ENCODE measurements at places on chromosomes 16 and 17. TPM values are rescaled to one million over a fixed set of nuclear protein-coding genes. Genes with fewer than 3 reads are reported as not detected.

SLC12A3 gene
- total RNA-seq = not detected

RASD1 gene
- 3.0 TPM for total RNA-seq

BCL6B gene
- 17.8 TPM for total RNA-seq

GRCh38 chr16:75038036-75038858, 39.4 kb downstream of the ZNRF1 start:
- no peak for DNase-seq

DNA sequence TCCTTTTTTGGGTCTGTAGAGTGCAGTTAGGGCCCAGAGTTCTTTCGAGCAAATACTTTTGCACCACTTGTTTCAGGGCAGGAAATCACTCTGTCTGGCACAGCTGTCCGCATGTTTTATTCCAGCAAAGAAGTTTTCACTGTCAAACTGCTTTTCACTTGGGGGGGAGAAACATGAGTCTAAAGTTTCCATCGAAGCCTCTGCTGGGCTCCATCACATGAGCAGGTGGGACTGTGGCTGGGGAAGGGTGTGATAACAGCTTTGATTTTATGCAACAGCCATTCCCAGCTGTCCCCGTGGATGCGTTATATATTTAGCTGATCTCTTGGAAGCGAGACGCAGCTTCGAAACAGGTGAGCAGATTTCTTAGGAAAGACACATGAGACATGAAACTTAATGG, 288.6 kb downstream of the SNX29 start:
- DNase-seq = no peak

GRCh38 chr17:48127371-48128051, 19.9 kb downstream of the SNX11 start:
- no peak for DNase-seq

- no peak for DNase-seq
These were observed 3.3 kb downstream of the DOK4 start for GRCh38 chr16:57482845-57483545.

Data from hematopoietic multipotent progenitor cell (in vitro differentiated cells).